ENCODE measurements at places on chromosomes 1 and 21.

DNA sequence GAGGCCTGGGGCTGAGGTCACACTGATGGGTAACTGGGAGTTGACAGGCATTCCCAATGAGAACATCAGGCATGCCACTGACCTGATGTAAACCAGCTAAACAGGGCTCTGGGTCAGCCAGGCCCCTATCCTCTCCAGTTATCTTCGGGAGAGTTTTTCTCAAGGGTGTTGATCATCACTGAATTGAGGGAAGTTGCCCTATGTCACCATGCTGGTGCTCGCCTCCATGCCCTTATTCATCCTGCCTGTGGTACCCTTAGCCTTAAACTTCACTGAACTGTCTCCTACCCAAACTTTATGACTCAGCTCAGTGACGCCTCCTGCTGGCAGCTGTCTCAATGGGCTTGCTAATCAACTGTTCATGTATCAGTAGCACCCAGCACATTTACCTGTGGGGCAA lies 80.7 kb upstream of the TNR start:
- DNase-seq: no peak

DNA sequence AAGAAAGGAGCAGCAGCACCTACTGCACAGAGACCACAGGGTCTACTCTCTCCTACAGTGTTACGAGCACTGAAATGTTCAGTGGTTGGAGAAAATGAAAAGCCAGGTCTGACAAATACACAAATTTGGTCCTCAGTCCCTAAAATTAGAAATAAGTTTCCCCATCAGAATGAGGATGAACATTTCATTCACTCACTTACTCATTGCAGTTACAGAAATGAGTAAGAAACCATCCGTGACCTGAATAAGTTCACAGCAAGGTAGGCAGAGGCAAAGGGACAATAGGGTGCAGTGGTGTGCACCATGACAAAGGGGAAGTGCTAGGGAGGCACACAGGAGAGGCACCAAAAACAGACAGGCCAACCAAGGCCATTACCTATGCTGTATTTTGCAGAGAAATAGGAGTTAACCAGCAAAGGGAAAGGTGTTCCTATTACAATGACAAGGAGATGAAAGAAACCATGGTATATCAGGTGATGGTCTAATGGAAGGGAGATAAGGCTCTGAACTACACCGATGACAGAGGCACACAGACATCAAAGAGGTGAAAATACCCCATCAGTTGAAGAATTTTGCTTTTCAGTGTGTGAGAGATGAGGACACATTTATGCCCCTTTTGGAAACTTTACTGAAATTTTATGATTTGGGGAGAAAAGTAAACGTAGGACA lies 29.4 kb downstream of the VAV3 start:
- peak; percentile 16 for DNase-seq

- no peak for DNase-seq
Observed at GRCh38 chr21:45336870-45337269, 49.2 kb upstream of the POFUT2 start.

DNA sequence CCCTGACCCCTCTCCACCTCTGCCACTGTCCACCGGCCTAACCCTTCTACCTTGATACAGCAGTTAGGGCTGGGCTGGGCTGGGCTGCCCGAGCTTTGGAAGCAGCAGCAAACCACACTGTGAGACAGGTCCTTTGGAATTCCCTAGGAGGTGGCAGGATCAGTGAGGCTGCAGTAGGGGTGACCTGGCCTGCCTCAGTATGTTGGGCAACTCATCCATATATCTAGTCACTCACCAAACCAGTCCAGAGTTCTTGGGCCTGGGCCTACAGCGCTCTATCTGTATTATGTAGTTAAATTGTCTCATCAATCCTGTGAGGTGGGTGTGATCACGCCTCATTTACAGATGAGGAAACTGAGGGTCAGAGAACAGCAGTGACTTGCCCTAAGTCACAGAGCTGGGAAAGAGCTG lies 13.3 kb upstream of the SYNC start:
- no peak for DNase-seq

GRCh38 chr1:179445593-179445992 lies 79.8 kb downstream of the AXDND1 start:
- no peak for DNase-seq

GRCh38 chr1:39369565-39369964 lies 121.9 kb upstream of the BMP8A start:
- DNase-seq: no peak

- DNase-seq: peak; percentile 65
Observed at GRCh38 chr1:113142791-113143190, 69.8 kb downstream of the LRIG2 start.

- peak; percentile 67 for DNase-seq
Observed at GRCh38 chr1:161440312-161440894, 64.9 kb upstream of the FCGR2A start.

DNA sequence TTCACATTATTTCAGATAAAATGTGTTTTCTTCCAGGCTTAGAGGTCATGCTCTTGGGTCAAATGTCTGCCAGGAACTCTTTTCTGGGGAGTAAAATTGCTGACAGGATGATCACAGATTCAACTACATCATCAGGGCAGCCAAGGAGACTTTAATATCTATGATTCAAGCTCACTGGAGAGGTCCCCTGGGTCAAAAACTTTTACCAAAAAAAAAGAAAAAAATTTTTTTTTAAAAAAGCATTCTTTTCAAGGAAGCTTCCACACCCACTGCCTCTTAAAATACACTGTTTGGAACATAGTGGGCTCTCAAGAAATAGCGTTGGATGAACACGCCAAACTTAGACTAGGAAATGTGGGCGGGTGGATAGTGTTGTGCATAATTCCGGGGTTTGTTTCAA lies 81.3 kb downstream of the TIAM1 start:
- DNase-seq: no peak

DNA sequence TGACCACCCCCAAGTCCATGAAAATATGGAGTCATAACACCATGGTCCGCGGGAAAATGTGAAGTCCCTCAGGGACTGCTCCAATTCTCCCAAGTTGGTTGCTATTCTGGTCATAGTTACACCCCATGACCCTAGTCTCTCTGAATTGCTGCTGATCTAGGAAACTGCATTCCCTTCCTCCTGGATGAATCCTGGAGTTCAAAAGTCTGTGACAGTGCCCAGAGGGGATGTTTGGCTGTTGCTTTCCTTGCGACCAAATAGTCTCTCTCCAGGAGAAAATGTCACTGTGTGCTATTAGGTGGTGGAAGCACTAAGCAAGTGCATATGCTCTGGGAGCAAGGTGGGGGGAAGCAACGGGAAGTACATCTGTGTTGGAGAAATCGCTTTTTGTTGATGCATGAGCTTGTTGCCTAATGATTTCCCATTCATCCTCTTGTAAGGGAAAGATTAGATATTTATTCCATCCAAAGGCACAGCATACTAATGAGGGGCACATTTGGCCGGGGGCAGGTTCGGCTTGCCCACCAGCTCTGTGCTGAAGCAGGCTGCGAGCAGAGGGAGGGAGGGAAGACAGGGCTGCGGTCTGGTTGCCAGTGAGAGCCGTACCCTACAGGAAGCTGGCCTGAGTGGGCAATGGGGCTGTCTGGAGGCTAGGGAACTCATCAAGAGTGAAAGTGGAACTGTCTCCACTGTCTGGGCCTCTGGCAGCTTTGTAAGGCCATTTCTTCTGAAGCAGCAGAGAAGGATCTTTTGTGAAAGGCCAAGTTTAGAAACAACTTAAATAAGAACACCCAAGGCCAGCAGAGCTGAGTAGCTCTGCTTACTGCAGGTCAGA lies 27.2 kb downstream of the SYT6 start:
- DNase-seq: no peak

DNA sequence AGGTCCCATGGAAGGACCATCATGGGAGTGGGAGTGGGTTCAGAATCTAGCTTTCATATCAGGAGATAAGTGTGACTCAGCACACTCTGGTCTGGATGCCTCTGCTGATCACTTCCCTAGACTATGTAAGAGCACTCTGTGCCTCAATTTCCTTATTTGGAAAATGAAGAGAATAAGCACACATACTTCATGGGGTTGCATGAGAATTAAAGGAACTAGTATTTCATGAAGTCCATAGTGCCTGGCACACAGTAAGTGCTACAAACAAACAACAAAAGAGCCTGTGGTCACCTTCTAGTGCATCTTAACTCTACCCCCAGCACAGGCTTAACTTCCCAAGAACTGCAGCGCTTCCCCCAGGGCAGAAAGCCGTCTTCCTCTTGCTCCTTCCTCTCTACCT lies 9.6 kb upstream of the IL20 start:
- no peak for DNase-seq

DNA sequence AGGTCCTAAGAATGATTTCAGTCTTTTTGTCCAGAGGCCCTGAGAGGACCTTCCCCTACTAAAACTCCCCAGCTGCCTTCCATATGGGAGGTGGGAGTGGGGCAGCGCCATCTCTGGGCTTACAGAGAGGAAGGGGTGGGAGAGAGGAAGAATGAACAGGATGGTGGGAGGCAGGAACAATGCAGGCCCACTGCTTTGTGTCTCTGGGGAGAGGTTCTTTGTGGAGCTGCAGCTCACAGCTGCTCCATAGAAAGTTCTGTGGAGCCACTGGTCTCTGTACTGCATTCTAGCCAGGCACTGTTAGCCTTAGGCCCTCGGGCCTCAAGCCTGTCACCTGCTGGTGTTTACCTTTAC lies 43.6 kb upstream of the A3GALT2 start:
- no peak for DNase-seq

- DNase-seq: no peak
Observed at GRCh38 chr1:187839873-187840272, 1011.1 kb downstream of the PLA2G4A start.

- DNase-seq: no peak
Observed at GRCh38 chr1:234260578-234260977, 112.7 kb upstream of the COA6 start.

- peak; percentile 43 for DNase-seq
Observed at GRCh38 chr1:183567584-183567983, 22.7 kb downstream of the NCF2 start.

GRCh38 chr1:115640384-115640783 lies 1.4 kb upstream of the VANGL1 start:
- no peak for DNase-seq

GRCh38 chr1:55301912-55302311 lies 86.7 kb upstream of the USP24 start:
- no peak for DNase-seq

DNA sequence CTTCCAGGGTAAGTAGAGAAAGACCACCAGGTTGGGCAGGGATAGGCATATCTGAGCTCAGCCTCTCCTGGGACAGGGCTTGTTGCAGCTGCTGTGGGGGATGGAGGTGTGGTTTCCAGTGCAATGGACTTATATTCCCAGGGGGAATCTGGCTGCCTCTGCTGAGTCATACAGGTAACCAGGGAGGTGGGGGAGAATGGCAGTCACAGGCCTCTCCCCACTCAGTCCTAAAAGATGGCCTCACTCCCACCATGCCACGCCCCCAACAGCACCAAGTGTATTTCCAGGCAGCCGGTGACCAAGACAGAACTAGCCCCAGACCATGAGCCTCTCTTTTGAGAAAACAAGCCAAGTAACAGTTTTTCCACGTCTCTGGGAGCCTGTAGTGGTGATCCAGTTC lies 1240.7 kb downstream of the BRINP3 start:
- no peak for DNase-seq

DNA sequence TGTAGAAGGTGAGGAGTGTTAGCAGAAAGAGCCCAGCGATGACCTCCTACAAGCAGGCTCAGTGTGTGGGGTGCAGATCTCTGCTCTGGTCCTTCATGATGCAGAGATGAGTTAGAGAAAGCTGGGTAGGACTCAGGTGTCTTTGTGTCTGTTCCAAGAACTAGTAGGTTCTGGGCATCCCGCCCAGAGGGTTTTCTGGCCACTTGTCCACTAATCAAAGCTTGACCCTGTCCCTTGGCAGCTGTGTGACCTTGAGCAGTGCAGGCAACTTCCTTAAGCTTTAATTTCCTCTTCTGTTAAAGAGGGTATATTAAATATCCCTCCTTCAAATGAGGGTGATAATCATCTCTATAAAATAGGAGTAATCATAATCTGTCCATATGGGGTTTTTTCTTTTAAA lies 54.7 kb upstream of the WNT4 start:
- DNase-seq: no peak

- DNase-seq: no peak
Observed at GRCh38 chr1:192587386-192588266, 12.1 kb downstream of the RGS1 start.

DNA sequence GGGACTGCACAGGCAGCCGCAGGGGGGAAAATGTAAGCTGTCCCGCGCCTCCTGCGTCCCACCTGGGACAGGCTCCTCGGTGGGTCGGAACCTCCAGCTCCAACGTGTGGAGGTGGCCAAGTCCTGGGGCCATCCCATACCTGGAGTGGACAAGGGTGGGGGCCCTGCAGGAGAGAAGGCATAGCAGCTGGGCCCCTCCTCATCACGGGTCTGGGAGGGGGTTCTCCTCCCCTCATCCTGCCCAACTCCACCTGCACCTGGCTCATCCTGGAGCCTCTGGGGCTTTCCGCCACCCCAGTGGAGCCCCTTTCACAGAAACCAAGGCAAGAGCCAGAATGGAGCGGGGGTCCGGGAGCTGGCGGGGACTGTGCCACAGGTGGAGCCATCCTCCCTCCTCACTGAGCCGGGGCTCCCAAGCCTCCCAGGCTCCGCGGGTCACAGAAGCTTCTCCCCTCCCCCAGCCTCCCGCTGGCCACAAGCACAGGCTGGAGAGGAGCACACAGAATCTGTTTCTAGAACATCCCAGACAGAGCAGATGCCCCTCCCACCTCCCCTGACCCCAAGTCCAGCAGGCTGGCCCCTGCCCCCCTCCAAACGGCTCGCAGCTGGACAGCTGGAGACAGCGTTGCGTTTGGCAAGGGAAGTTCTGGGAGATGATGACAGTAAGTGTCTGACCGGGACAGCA lies 65.8 kb downstream of the MEGF6 start:
- no peak for DNase-seq

- DNase-seq: no peak
Observed at GRCh38 chr1:7581754-7582459, 189.2 kb upstream of the VAMP3 start.

Data from fibroblast of skin of right biceps (primary cell).